ENCODE measurements at places on chromosomes 12 and 14. TPM values are rescaled to one million over a fixed set of nuclear protein-coding genes. Genes with fewer than 3 reads are reported as not detected.

- peak; percentile 51 for DNase-seq
These were observed 31.2 kb upstream of the USP44 start for GRCh38 chr12:95582230-95583058.

DNA sequence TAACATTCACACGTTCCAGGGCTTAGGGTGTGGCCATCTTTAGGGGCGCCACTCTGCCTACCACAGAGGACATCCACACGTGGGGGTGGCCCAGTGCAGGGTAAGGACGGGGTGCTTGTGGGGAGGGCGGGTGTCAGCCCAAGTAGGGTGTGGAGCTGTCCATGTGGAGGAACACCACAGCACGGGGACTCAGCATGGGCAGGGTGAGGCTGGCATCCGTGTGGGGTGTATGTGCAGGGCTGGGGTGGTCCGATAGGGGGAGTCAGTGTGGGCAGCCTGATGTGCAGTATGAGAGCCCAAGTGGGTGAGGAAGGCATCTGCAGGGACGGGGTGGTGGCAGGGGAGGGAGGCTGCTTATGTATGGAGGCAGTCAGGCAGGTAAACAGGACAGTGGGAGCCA lies 17.7 kb downstream of the PSMC1 start:
- DNase-seq, result no peak

GRCh38 chr14:49863487-49864281 lies 11.1 kb upstream of the NEMF start:
- DNase-seq, result peak; percentile 55

The DTD2 gene
- 85.7 TPM for total RNA-seq

The ADAM21 gene
- 3.4 TPM for total RNA-seq

- DNase-seq, result no peak
These were observed 129.0 kb downstream of the WIF1 start for GRCh38 chr12:64992116-64992515.

The ERP29 gene
- 32.0 TPM for total RNA-seq

- no peak for DNase-seq
These were observed 155.6 kb downstream of the DYRK2 start for GRCh38 chr12:67804168-67804567.

GRCh38 chr14:75279153-75279762 lies 630 bp downstream of the FOS start:
- peak; percentile 74 for DNase-seq

GRCh38 chr12:52044292-52044983 lies 6.8 kb upstream of the NR4A1 start:
- DNase-seq, result no peak

DNA sequence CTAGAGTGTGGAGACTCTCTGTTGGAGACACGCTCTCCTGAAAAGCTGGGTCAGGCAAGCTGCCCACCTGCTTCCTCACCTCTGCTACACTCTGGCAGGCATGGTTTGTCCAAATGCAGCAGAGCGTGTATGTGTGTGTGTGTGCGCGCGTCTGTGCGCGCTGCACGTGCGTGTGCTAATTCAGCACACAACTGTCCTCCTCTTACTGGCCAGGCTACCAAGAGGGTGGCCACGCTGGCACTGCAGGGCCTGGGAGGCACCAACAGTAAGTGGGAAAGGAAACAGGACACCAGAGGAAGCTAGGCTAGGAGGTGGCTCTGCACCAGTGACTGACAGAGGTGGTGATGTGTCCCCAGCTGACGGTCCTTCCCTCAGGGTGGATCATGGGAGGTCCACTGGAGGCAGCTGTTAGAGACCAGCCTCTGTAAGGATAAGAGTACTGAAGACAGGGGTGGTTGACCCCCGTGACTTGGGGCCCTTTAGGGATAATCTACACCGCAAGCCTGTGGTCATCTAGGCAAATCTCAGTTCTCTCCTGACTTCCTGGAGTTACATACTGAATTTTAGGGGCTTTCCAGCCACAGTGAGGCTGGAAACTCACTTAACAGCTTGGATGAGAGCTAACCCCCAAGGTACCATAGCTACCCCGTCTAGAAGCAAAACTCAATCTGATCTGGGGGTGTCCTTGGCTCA lies 15.6 kb upstream of the TFCP2 start:
- DNase-seq, result no peak

GRCh38 chr12:118328486-118329330 lies 44.0 kb downstream of the TAOK3 start:
- no peak for DNase-seq

The PLEKHD1 gene
- 3.1 TPM for total RNA-seq

- peak; percentile 83 for DNase-seq
These were observed 3.7 kb upstream of the SLC15A5 start for GRCh38 chr12:16281157-16281556.

The RD3L gene
- not detected for total RNA-seq

DNA sequence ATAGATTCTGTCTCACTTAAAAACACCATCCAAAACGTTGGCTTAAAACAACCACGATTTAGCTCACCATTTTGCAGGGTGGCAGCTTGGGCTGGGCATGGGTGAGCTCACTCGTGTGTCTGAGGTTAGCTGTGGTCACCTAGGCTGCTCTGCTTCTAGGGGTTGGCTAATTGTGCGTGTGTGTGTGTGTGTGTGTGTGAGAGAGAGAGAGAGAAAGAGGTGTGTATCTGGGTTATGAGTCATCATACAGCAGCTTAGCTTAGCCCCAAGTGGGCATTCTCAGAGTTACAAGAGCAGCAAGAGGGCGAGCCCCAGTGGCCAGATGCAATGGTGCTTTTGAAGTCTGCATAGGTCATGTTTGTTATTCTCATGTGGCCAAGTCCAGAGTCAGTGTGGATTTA lies 6.0 kb downstream of the FBXW8 start:
- DNase-seq, result peak; percentile 42

- peak; percentile 15 for DNase-seq
These were observed 9.2 kb upstream of the HSP90AA1 start for GRCh38 chr14:102095871-102096568.

DNA sequence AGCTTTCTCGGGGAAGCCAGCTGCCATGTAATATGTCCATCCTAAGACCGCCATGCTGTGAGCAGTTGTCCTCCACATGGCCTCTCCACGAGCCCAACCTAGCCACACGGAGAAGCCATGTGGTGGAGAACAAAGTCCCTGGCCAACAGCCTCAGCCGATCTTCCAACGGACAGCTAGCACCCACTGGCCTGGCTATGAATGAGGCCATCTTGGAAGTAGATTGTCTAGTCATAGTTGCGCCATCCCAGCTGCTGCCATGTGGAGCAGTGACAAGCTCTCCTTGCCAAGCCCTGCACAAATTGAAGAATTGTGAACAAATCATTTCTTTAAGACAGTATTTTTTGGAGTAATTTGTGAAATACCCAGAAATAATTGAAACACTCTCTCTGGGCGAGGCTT lies 49.3 kb upstream of the USP44 start:
- DNase-seq, result no peak

DNA sequence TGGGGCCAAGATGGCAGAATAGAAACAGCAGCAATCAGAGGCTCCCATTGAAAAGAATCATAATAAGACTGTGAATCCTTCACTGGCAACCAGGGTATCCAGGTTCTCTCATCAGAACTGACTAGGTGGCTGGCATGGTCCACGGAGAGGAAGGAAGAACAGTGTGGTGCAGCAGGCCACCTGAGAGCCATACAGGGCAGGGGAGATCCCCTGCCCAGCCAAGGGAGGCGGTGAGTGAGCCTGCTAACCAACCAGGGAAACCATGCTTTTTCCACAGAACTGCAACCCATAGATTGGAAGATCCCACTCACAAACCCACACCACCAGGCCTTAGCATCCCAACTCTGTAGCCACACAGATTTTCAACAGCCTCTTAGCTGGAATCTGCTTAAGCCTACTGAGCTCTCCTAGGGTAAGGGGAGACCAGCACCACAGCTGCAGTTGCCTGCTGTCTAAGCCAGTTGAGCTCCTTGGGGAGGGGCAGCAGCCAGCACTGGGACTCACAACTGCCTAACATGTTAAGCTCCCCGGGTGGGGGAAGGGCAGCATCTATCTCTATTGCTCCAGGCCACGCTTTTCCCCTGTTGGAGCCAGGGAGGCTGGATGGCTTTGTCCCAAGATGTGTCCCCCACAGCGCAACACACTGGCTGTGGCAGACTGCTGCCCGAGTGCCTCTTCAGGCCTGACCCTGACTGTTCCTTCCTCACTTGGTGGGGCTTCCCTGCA lies 342.6 kb upstream of the CCDC196 start:
- no peak for DNase-seq

DNA sequence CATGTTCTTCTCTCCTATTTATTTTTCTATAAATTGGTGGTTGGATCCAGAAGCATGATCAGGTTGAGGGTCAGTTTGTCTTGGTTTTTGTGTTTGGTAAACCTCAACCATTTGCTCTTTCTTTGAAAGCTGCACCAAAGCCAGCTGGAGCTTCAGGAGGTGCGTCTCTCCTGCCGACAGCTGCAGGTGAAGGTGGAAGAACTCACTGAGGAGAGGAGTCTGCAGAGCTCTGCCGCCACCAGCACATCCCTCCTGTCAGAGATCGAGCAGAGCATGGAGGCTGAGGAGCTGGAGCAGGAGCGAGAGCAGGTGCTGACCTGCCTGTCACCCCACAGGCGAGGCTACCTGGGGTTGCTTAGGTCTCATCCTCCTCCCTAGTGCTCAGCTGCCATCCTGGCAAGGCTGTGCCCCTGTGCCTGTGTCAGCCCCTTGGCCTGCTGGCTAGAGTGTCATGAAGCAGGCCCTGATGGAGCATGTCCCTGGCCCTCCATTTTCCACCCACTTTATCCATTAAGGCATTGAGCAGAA lies 45.0 kb downstream of the RAB35 start:
- no peak for DNase-seq

DNA sequence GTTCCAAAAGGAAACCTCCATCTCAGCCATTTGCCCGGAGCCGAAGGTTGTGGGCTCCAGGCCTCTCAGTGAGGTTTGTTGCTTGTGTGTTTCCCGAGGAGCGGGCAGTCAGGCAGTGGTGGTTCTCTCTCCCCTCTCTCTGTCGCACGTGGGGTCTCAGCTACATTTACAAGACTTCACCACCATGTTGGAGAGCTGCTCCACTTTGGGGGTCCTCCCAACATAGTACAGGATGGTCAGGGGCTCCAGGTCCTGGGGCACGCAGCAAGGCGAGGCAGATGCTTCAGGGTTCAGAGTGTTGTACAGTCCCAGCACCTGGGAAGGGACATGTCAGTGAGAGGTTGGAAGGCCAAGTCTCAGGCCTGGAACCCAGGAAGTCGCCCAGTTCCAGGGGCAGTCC lies 22.8 kb downstream of the TGFB3 start:
- no peak for DNase-seq

DNA sequence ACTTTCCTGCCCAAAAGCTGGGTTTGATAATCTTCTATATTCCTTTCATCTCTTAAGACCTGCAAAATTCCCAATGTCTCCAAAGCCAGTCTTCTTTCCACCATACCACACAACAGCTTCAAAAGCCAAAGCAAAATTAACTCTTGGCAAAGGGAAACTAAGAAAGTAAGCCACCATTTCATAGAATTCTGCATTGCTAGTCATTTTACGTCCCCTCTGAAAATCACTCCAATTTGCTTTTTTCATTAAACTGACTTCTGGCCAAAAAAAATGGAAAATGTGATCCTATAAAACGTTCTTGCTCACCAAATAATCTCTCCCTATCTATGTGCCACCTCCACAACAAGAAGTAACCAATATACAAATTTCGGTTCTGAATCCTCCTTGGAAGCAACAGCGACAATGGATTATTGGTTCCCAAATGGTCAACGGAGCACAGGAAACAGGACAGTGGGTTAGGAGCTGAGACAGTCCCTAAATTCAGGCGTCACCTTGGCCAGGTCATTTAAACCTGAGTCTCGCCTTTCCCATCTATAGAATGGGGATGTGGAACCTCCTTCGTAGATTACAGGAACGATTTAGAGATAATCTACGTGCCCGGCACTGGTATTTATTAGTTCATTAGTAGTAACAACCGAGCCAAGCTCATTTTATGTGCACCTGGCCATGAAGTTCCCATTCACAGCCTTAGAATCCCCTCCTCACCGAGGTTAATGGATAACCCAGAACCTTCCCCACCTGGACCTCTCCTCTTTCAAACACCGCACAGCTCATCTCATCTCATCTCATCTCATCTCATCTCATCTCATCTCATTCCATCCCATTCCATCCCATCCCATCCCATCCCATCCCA lies 1.2 kb downstream of the NT5DC3 start:
- DNase-seq, result no peak

DNA sequence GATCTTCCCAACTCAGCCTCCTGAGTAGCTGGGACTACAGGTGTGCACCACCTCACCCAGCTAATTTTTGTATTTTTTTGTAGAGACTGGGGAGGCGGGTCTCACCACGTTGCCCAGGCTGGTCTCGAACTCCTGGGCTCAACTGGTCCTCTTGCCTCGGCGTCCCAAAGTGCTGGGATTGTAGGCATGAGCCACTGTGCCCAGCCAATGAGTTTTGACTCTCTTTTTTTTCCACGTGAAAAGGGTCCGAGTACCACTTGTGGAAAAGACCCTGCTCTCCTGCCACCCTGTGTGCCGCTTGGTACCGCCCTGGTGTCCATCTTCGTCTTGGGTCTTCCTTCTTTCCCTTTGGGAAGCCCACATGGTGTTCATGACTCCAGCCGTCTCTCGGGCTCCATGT lies 17.6 kb downstream of the TEDC1 start:
- DNase-seq, result no peak

DNA sequence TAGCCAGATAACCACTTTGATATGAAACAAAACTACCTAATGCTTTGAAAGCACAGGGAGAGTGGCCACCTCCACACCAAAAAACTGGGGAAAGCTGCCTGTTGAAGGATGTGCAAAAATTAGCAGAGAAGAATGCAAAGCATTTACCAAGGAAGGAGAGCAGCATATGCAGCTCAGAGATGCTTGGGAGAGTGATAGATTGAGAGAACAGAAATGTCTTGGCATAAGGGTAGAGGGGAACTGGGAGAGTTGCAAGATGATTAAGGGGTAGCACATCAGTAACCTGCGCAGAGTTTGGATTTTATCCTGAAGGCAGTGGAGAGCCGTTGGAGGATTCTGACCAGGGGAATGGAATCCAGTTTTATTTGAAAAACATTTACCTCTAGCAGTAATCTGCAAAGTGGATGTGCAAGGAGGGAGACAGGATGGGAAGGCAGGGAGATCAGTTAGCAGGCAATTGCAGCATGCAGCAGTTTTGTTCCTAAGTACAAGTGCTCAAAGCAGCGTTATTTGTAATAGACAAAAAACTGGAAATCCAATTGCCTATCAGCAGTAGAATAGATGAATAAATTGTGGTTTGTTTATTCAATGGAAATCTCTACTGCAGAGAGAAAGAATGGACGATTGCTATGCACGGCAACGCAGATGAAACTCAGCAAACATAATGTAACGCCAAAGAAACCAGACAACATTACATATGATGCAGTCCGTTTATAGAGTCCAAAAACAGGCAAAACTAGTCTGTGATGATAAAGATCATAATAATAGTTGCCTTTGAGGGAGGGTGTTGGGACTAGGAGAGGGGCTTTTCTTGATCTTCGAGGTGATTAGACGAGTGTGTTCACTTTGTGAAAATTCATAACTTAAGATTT lies 81.5 kb downstream of the BHLHE41 start:
- DNase-seq, result peak; percentile 36

- DNase-seq, result no peak
These were observed 223.7 kb downstream of the CHST11 start for GRCh38 chr12:104680491-104680890.

GRCh38 chr14:61468063-61468825 lies 146.9 kb downstream of the PRKCH start:
- DNase-seq, result no peak

Data from umbilical cord (tissue), 2 donors.